ENCODE measurements at places on chromosomes 1 and 21.

- no peak for DNase-seq
Measured at GRCh38 chr21:42624095-42624790, 29.2 kb upstream of the PDE9A start.

DNA sequence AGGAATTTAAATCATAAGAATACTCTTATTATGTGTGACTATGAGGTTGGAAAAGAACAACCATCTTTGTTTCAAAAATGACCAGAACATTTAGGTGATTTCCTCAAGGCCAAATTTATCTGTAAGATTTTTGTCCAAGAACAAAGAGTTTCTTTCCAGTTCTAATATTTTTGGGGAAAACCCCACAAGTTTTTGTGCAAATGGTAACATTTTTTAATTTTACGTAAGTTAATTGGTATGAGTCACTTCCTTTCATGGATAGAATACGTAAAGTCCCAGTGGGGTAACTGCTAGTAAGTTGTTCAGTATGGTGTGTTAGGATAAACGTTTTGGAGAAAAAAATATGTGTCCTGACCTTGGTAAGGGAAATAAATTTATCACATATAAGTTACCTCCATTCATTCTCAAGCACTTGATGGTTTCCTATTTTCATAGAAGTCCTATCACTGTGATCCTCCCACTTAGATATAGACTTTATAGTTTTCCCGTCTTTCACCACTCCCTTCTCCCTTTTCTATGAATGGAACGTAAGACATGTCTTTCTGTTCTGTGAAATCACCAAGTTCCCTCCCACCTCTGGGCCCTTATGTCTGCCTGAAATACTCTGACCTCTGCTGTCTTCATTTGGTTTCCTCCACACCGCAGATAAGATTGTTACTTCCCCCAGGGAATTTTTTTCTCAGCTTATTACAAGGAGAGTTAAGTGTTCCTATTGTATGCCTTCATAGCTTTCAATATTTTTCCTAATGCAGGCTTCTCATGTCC lies 34.9 kb upstream of the TSNAX start:
- DNase-seq, result no peak

DNA sequence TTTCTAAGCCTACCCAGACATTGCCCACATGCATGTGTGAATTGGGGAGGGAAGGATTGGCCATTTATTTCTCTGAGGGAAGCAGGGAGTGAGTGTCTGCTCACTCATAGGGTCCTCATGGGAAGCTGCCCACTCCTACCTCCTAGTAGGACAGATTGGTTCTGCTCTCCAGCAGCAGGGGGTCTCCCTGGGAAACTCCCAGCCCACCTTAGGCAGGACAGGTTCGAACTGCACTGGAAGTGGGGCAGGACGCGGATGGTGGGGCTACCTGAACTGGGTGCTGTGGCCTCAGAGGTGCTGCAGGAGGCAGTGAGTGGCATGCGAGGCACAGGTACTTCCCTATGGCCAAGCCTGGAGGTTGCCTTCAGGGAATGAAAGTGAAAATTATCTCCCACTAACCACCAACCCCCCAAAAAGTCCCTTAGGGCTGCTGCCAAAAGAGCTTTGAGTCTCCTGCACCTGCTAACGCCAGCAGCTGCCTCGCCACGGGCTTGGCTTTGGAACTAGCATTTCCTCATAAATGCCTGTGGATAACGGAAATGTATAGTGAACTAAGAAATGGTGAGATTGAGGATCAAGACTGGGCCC lies 157.0 kb upstream of the COA6 start:
- DNase-seq, result no peak

GRCh38 chr21:28971171-28971570 lies 21.5 kb downstream of the LTN1 start:
- DNase-seq, result no peak

DNA sequence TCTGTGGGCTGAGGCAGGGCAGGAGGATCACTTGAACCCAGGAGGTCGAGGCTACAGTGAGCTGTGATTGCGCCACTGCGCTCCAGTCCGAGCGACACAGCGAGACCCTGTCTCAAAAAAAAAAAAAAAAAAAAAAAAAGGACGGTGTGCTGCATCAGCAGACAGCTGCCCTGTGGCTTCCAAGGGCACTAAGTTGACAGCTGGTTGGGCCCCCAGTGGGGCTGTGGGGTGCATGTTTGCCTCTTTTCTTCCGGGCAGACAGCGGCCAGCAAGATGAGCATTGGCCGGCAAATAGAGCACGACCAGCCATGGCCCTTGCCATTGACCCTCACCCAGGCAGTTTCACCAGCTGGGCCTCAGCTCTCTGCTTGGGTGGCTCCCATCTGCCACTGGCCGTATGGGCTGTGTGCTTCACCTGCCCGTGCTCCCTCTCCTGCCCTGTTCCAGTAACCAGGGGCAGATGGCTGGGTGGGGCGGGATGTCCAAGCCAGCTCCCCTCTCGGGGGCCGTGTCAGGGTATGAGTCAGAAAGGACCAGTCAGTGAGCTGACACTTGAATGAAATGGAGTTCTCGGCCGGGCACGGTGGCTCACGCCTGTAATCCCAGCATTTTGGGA lies 12.3 kb upstream of the SLC25A34 start:
- no peak for DNase-seq

DNA sequence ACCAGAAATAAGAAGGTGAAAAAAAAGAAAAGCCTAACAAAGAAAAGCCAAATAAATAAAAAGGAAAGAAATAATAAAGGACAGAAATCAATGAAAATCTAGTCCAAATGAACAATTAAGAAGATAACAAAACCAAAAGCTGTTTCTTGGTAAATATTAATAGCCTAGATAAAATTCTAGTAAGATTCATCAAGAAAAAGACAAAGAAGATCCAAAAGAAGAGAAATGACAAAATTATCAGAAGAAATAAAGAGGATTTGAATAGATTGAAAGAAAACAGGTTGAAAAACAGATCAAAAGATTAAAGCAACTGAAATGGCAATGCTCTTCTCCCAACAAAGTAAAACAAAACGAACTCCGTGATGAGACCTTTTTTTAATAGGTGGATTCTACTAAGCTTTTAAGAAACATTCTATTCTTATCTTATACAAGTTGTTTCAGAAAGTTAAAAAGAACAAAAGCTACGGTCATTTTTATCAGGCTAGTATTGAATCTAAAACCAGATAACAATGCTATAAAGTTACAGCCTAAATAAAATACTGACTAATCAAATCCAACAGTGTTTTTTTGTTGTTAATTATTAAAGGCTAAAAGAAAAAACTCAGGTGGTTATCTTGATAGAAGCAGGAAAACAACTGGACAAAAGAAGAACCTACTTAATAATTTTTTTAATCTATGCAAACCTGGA lies 50.9 kb downstream of the ENAH start:
- no peak for DNase-seq

DNA sequence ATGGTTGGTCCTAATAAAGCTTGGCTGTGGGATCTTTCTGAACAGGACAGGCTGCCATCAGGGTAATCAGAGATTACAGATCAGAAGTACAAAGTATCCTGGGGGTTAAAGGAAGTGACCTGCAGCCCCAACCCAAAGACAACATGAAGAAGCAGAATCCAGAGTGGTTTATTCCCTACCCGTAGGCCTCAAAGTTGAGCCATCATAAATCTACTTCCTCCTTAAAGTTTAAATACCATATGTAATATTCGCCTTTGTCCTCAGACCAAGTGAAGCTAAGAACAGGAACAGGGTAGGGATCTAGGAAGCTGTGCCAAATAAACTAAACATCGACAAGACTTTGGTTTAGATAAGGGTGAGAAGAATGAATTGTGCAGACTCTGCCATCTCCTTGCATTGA lies 15.9 kb upstream of the DHX9 start:
- no peak for DNase-seq

DNA sequence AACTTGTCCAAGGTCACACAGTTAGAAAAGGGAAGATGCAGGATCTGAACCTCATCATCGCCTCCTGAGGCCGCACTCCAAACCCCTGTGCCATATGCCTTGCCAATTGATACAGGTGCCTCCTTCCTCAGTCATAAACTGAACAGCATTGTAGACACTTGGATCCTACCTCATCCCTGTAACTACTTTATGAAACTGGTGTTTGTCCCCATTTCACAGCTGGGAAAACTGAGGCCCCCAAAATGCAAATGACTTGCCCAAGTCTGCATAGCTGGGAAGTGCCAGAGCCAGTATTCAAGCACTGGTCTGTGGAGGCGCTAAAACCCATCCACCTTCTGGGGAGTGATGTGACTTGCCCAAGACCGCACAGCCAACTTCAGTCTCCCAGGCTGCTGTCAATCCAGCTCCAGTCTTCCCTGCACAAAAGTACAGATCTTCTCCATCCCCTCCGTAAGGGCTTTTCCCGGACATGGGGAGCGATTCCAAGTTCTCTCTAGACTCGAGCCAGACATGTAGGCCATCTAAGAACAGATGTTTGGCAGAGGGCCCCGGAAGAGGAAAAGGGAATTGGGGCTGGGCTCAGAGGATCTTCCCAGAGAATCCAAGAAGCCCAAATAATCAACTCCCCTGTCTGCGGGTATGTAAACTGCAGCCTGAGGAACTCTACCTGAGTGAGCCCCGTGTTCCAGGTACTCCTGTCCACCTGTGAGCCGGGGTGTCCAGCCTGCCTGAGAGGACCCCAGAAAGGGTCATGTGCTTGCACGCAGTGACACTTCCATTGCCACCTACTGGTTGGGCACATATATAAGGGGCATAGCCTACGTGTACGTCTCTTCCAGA lies 60.5 kb downstream of the SYT2 start:
- no peak for DNase-seq

- DNase-seq, result no peak
Measured at GRCh38 chr1:76281306-76281705, 206.8 kb downstream of the ST6GALNAC3 start.

- DNase-seq, result no peak
Measured at GRCh38 chr1:214404571-214405213, 123.7 kb downstream of the SMYD2 start.

DNA sequence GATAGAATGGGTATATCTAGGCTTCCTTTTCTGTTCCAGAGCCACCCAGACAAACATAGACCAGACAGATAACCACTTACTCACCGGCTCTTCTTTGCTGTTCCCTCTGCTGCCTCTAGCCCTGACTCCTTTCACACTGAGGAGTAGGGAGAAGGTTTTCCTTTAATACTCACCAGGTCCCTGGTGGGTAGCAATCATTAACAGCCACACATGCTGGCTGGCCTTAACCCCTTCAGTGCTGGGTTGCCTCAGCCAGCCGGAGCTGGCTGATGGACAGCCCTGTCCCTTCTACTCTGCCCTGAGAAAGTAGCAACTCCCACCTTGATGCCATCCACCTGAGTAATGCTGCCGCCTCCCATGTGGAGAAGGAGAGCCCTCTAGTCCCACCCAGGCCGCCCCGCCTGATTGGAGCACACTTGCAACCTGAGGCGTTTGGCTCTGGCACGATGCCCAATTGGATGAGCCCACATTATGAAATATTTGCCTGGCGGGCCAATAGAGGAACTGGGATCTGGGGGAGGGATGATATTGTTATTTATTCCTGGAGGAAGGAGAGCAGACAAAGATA lies 71.6 kb downstream of the PLEKHA6 start:
- no peak for DNase-seq

Measured in HS-27A (cell line).